Mesenteric fat pad (tissue), 1 donor: ENCODE measurements at places on chromosomes 3 and 15. TPM values are rescaled to one million over a fixed set of nuclear protein-coding genes. Genes with fewer than 3 reads are reported as not detected.

DNA sequence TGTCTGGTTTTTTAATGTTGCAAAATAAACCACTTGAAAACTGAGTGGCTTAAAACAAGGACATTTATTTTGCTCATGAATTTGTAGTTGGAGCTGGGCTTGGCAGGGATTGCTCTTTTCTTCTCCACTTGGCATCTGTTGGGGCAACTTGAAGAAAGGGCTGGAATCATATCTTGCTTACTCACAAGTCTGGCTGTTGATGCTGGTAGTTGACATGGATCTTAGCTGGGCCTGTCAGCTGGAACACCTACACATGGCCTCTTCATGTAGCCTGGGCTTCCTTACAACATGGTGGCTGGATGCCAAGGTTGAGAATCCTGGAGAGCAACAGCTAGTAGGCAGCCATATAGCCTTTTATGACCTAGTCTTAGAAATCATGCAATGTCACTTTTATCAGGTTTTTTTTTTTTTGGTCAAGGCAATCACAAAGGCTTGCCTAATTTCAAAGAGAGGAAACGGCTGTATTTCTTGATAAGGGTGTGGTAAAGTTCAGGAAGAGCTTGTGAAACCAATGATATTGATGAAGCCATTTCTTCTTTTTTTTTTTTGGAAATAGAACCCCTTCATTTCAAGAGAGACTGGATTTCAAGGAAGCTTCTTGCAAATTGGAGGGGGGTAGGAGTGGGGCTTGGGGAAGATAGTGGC lies 262.1 kb downstream of the IL20RB start:
- DNase-seq: no peak

- DNase-seq: no peak
Measured at GRCh38 chr15:70488941-70489848, 274.2 kb downstream of the UACA start.

DNA sequence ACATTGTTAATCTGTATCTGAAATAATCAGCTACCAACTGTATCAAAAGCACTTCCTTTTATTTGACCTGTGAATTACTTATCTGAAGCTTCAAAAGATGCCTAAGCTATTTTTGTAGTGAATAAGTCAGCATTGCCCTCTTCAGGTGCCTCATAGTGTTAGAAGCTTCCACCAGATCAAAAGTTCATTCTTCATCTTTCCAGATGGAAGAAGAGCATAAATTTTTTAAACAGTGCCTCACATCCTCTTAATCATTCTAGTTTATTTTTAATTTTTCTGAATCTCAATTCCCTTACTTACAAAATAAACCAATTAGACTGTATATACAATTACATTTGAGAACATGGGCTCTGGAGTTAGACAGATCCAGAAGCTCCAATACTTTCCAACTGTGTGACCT lies 65.0 kb downstream of the MYO5A start:
- DNase-seq: no peak

DNA sequence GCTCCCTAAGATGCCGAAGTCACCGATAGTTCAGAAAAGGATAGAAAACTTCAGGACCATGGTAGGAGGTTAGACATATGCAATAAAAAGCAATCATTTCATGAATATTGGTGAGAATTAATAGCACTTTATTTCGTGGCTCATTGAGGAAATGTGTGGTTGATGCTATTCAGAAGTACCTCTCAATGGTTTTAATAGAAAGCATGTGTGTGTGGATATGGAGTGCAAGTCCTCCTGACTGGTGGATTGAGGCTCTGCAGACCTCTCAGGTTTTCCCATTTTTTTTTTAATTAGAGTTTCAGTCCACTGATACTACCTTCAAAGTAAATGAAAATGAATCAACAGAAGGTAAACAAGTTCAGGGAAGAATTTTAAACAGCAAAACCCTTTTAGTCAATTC lies 384.3 kb upstream of the RARB start:
- DNase-seq: no peak

DNA sequence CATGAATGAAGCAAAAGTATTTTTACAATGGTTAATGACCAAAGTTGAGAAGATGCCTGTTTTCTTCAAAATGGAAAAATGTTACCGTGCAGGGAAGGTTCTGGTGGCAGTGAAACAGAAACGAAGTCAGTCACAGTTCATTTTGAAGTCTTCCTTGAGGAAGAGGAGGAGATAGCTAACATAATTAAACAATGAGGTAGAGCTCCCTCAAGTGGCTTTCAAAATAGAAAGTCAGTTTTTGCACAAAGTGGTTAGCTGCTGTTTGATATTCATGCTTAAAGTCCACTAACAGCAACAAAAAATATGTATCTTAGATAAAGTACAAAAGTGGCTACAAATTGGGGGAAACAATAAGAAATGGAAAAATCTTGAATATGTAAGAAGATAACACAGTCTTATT lies 87.3 kb downstream of the TFG start:
- no peak for DNase-seq

- DNase-seq: peak; percentile 39
Measured at GRCh38 chr3:45938043-45938435, 5.2 kb upstream of the CXCR6 start.

DNA sequence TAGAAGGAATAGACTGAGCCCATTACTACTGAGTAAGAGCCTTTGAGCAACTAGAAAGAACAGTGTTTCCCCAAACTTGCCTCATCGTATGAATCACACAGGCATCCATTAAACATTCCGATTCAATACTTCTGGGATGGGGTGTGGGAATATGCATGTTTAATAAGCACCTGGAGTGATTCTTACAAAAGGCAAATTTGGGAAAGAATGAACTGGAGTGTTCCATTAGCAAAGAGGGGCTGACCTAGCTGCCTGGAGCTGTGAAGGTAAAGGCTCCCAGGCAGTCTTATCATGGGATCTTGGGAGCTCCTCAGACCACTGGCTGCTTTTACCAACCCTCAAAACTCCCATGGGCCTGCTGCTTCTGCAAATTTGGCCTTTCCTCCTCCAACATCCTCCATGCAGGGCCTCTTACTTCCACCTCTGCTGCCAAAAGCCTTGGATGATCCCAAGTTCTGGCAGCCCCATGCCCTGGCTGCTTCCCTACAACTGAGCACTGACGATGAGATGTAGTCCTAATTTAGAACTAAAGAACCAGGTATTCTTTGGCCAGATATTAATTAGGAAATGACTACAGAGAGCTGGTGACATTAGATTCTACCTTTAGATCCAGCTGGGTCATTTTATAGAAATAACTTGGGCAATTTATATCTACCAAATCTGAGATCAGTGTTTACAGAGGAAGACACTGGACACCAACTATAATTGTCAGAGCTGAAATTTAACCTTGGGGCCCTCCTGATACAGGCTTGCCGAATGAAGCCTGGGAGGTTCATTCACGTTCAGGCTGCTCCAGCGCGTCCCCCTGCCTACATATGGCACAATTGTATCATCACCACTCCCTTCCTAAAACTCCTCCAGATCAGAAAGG lies 11.2 kb upstream of the HOMER2 start:
- DNase-seq: no peak

DNA sequence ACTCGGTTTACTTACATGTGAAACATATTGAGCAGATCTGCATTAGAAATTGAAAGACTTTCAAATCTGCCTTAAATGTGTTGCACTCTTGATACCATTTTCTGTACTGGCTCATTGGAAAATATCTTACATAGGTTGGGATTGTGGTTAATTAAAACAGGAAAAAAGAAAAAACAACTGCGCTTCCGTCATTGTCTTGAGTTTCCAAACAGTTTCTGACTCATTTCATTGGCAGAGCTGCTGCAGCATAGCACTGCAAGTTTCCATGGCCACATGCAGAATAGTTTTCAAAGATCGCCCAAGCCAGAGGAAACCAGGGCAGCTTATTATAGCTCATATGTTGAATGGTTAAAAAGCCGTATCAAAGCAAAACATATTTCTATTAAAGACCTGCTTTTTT lies 446.6 kb upstream of the BCHE start:
- no peak for DNase-seq

DNA sequence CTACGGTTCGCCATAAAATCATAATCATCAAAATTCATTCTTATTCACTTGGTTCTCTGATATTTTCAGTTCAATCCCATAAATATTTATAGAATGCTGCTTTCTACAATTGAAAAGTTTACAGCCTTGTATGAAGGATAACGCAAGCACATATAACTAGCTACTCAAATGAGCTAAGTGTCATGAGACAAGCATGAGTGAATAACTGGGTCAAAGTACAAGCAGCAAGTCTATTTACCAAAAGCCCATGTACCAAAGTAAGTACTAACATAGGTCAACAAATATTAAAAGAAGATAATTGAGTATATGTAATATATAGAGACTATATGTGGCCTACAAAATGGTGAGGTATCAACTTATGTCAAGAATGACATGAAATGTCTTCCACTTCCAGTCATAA lies 596.6 kb downstream of the GBE1 start:
- DNase-seq: no peak

GRCh38 chr3:133509488-133509887 lies 64.0 kb upstream of the CDV3 start:
- DNase-seq: no peak

- no peak for DNase-seq
Measured at GRCh38 chr15:51170882-51171633, 76.4 kb upstream of the TNFAIP8L3 start.

- DNase-seq: peak; percentile 94
Measured at GRCh38 chr15:40421246-40422157, 15.9 kb downstream of the IVD start.

DNA sequence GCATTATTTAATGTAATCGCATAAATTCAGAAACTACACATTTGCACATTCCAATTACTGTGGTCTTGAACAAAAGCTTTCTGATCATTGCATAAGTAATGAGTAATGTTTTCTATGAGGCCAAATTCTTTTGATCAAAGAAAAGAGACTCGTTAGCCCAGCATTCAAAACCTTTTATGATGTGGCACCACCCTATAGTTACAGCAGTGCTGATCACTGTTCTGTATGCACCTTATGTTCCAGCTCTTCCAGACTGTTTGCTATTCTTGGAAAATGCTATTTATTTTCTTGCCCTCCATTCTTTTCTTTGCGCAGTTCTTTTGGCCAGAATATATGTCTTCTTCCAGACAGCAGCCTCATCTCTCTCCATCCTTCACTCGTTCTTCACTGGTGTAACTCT lies 42.3 kb downstream of the MAP3K13 start:
- no peak for DNase-seq

DNA sequence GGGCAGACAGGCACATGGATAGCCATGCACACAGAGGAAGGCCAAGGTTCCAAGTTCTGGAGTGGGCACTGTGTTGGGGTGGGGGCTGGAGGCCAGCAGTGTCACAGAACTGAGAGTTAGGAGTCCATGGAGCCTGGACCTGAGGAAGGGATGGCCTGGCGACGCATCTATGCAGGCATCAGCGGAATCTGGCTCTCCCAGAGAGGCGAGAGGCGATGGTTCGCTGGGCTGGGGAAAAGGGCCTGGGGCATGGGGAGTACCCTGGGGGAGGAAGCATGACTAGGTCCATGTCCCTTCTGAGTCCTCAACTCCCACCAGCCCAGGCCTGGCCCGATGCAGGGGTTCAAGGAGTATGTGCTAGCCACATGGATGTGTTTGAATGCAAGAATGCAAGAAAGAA lies 192.8 kb upstream of the LINGO1 start:
- DNase-seq: no peak

PTPN9 gene
- total RNA-seq: 20.5 TPM

TMEM266 gene
- total RNA-seq: 0.19 TPM

ATP13A5 gene
- not detected for total RNA-seq

CNTN4 gene
- total RNA-seq: 3.8 TPM

NRG4 gene
- not detected for total RNA-seq

CPN2 gene
- total RNA-seq: 0.16 TPM

FSIP1 gene
- not detected for total RNA-seq

SAXO2 gene
- 4.0 TPM for total RNA-seq

TIGIT gene
- total RNA-seq: 0.42 TPM
